ENCODE measurements at places on chromosomes 2 and 18.

- DNase-seq = no peak
Measured at GRCh38 chr2:29951576-29951975, 30.2 kb upstream of the ALK start.

- no peak for DNase-seq
Measured at GRCh38 chr2:62014102-62014501, 108.6 kb downstream of the COMMD1 start.

GRCh38 chr2:164570475-164570874 lies 50.8 kb downstream of the GRB14 start:
- no peak for DNase-seq

DNA sequence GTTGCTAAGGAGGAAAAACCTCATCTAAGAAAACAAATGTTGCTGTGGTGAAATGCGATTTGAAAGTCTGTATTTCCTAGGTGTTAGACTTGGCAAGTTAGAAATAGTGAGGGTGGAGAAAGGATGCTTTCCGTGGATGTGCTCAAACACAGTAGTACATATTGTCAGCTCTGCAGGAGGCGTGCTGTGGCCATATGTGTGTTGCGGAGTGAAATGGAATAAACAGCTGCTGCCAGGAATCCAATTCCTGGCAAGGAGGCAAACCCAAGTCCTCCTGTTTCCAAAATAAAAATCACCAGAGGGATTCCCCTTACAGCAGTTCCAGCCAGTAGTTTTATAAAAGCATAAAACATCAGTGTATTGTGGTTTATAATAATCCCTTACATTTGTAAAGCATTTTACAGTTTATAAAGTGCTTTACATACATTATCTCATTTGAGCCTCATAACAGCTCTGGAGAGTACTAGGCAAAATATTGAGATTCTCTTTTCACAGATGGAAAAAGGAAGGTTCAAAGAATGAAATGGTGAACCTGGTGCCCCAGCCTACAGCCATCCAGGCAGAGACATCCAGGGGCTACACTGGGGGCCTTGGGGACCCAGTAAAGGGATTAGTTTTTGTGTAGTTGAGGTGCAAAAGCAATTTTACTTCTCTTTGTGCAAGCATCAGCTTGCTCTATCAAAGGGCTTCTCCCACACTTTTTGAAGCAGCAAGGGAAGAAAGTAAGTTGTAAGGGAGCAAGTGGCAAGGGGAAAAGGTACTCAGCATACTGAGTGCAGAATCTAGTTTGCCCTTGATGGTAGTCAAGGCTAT lies 206.0 kb downstream of the AGPS start:
- no peak for DNase-seq

DNA sequence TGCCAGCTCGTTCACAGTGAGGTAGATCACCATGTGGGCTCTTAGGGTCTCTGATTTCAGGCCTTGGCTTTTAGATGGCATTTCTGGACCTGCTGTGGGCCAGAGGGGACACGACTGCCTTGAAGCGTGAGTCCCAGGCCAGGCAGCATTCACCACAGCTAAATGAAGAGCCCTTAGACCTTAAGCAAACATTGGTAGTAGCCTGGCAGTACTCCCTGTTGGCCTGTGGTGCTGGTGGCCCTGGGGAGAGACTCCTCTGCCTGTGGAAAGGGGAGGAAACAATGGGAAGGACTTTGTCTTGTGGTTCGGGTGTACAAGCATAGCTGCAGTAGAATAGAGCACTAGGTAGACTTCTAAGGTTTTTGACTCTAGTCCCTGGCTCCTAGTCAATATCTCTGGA lies 456.0 kb upstream of the DCC start:
- DNase-seq = no peak

DNA sequence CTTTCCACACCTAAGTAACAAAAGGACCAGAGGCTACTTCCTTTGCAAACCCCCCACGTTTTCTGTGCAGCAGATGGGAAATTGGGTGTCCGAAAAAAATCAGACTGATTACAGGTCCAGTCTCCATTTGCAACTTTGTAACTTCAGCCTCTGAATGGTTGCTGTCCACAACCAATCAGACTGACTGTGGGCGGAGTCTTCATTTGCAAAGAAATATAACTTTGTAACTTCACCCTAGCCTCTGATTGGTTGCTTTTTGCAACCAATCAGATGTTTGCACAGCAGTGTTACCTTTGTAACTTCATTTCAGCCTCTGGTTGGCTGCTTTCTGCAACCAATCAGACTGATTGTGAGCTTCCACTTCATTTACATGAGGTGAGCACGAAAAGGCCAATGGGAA lies 27.8 kb upstream of the CACNB4 start:
- no peak for DNase-seq

- DNase-seq = no peak
Measured at GRCh38 chr18:62904396-62905285, 189.3 kb downstream of the PHLPP1 start.

DNA sequence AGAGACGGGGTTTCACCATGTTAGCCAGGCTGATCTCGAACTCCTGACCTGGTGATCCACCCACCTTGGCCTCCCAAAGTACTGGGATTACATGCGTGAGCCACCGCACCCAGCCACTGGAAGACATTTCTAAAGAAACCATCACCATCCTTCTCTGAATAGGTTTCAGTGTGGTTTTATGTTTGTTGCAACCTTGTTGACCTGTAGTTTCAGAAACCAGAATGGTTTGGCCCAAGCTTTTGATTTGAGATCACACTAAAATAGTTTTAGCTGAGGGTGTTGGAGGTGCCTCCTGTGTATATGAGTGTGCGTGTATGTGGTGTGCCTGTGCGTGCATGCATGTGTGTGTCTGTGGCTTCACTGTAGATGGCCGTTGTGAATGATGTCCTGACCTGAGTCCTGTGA lies 26.2 kb downstream of the INPP4A start:
- no peak for DNase-seq

- no peak for DNase-seq
Measured at GRCh38 chr18:55838319-55838718, 250.3 kb upstream of the TCF4 start.

DNA sequence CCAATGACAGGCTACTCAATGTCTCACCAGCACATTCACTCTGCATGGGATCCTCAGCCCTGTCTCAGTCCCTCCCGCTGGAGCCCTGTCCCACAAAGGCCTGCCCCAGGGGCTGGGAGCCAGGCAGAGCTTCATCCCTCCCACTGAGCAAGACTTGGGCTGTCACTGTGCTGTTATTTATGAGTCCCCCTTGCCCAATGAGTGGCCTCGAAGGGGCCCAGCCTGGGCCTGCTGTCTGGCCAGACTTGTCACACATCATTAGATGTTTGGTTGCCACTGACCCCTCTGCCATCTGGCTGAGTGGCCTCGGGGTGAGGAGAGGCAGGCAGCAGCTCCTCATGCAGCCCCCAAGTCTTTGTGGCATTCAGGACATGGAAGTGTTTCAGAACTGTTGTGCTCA lies 330.6 kb upstream of the SKOR2 start:
- DNase-seq = no peak

- peak; percentile 51 for DNase-seq
Measured at GRCh38 chr2:54103454-54104314, 11.7 kb upstream of the ACYP2 start.

- no peak for DNase-seq
Measured at GRCh38 chr2:76998704-76999103, 523.5 kb downstream of the LRRTM4 start.

DNA sequence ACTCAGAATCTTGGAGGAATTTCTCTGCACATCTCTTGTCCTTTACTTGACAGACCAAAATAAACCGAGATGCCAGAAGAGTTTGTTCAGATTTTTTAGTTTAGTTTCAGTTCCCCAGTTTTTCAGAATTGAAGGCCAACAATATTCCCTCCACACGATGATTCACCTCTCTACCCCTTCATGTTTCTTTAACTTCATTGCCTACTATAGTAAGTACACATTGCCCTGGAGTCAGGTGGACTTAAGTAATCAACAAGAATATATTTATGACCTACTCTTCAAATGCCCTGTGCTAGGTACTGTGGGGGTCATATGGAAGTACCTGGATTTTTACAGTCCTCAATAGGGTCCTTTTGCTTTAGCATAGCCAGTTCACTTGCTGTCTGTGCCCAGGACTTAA lies 79.6 kb upstream of the CTLA4 start:
- DNase-seq = no peak

DNA sequence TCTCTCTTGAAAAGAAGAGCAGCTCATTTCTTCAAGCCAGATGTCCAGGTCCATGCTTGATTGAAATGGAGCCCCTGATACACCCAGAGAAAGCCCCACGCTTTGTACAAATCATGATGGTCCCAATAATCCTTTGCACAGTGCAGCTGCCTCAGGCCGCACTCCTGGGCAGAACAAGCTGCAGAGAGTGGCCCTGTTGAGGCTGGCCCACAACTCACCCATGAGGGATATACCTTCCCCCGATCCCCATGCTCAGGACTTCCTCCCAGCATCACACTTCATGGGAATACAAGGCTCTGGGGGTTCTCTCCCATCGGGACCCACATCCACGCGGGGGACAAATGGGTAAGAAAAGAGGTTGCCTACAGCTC lies 181.8 kb downstream of the CTIF start:
- DNase-seq = no peak

GRCh38 chr2:42974721-42975717 lies 182.6 kb upstream of the HAAO start:
- DNase-seq = peak; percentile 40

DNA sequence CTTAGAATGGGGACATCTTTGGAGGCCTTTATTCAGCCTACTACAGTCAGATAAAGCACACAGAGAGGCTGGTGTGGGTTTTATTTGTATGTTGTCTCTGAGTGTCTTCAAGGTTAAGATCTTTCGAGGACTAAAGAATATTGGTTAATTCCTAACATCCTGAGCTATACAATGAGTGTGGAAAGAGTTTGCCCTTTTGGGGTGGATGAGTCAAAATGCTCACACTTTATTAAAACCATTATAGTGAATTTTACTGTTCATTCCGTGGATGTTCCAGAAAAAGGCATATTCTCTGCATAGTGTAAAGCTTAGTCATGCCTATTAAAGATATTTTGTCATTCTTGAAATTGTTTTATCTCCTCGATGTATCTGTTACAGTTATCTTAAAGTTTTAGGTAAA lies 29.1 kb upstream of the SLC38A11 start:
- DNase-seq = no peak

- DNase-seq = no peak
Measured at GRCh38 chr2:141728886-141729285, 401.9 kb downstream of the LRP1B start.

- DNase-seq = no peak
Measured at GRCh38 chr18:261398-262073, 6.3 kb downstream of the THOC1 start.

- no peak for DNase-seq
Measured at GRCh38 chr2:163646687-163647086, 89.1 kb downstream of the FIGN start.

- no peak for DNase-seq
Measured at GRCh38 chr18:38752430-38752829, 1186.8 kb upstream of the CELF4 start.

DNA sequence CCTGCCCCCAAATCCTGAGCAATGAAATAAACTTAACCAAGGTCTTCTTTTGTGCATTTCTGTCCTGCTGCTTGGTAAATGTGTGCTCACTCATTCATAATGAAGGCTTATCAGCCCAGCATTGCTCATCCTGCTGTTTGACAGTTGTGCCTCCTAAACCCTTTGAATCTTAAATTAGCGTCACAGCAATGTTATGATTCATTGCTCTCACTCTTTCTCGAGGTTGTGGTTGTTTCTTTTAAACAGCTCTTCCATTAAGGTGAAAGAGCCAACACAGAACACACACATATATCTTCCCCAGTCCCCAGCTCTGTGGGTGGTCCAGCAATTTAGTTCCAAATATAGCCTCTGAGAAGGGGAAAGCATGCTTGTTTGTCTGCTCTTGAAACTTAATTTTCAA lies 84.0 kb downstream of the EVA1A start:
- no peak for DNase-seq

DNA sequence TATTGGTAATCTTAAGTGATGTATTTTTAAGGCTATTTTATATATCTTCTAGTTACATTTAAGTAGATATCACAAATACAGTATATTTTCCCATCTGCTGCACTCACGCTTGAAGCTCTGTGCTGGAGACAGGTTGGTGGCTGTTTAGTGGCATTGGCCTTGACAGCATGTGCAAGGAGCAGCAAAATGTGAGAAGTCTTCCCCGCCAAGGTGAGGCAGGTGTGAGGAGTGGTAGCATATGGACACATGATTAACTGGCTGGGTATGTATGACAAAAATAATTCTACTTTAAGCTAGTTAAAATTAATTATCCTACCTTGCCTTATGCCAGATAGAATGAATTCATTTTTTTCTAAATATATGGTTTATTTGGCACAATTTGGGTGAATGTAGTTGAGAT lies 117.2 kb downstream of the CCDC102B start:
- no peak for DNase-seq

GRCh38 chr18:61606068-61606660 lies 272.9 kb downstream of the CDH20 start:
- no peak for DNase-seq

DNA sequence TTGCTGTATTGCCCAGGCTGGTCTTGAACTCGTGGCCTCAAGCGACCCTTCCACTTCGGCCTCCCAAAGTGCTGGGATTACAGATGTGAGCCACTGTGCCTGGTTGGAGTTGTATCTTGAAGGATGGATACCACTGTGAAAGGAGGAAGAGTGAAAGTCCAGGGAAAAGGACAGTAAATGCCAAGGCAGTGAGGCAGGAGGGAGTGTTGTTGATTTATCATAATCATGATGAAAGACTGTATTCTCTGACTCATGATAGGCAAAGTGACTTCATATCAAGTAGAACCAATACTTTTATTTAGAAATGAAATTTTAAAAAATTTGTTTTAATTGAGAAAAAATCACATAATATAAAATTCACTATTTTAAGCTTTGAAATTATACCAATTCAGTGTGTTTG lies 162.3 kb downstream of the ARHGAP28 start:
- no peak for DNase-seq

GRCh38 chr2:5942204-5942603 lies 250.0 kb downstream of the SOX11 start:
- no peak for DNase-seq

DNA sequence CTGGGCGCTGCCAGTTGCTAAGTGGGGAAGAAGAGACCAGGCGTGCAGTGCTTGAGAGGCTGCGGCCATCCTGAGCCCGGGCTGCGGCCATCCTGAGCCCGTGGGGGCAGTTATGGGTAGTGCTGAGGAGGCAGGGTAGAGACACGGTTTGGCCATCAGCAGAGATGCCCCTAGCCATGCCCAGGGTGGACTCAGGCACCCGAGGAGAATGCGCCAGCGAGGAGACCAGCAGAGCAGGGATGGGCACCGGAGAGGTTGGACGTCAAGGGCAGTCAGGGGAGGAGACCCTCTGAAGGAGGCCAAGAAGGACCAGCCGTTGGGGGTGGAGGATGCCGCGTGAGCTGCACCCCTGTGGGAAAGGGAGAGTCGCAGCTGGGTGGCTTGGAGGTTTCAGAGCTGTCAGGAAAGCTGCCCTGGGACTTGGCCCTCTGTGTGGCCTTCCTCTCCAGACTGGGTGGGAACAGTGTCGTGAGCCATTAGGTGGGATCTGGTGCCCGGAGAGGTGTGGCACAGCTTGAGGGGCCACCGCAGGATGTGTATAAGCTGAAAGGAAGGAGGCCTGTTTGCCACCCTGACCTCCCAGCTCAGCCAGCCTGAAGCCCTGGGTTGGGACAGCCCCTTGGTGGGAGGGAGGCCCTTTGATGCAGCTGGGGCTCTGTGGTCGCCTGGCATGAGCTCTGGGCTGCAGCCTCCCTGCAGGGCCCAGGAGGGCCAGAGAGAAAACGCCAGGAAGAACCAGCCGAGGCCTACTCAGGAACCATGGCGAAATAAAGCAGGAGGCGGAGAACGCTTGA lies 56.0 kb downstream of the SH3BP4 start:
- no peak for DNase-seq

Measured in CD4-positive, alpha-beta T cell treated with Interleukin-6 at 100 ng/mL for 8 hours (primary cell).